NCI-H1105 treated with DMSO at 0.1 percent for 48 hours (cell line): ENCODE measurements at places on chromosomes 3 and 15.

GRCh38 chr3:29236146-29236840 is 44.6 kb upstream of the RBMS3 start:
- no peak for DNase-seq

DNA sequence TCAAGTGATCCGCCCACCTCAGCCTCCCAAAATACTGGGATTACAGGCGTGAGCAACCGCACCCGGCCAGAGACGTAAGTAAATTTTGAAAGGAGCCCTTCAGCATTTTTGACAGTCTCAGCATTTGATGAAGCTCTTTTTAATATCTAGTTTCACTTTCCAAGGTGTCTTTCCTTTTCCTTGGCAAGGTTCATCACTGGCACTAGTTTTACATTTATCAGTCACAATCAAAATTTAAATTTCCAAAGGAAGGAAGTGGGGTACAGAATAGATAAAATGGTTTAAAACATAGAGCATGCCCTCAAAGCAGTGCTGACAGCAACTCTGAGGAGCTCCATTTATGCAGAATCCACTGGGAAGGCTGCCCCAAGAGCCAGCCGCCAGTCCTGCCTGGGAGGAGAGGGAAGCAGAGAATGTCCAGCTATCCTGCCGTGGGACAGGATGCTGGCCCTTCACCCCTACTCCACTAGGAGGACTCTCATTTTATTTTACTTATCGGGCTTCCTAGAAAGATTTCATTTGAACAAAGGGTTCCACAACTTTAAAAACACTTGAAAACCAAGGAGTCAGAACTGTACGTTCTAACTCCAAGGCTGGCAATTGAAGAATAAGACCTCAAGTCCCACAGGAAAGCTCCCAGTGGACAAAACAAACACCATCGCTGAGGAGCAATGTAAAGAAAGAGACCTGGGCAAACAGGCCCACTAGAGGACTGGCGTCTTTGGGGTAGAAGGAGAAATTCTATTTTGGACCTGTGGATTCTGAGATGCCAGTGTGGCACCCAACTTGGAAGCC is 9.9 kb downstream of the SFMBT1 start:
- DNase-seq: no peak

GRCh38 chr3:49840388-49840787 is 16.0 kb downstream of the TRAIP start:
- DNase-seq: no peak

- DNase-seq: no peak
Measured at GRCh38 chr15:34943711-34944110, 25.8 kb downstream of the AQR start.

GRCh38 chr3:168273917-168274316 is 178.2 kb upstream of the GOLIM4 start:
- no peak for DNase-seq

DNA sequence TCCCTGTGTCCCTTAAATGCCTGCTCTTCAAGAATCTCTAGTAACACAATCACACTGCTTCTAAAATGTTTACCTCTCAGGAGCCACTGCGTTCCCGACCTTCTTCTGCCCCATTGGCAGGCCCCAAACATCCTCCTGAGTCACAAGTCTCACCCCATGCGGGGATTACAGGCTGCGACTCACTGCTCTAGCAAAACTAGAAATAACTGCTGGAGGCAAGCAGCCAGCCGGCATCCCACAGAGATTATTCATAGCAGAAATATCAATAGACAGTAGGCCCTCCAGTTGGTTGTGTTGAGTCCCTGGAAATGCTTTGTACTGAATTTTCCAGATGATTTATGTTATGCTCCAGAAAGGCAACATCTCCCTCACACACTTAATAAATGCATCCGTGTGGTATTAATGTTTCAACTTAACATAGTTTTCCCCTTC is 64.8 kb downstream of the RFTN1 start:
- no peak for DNase-seq

DNA sequence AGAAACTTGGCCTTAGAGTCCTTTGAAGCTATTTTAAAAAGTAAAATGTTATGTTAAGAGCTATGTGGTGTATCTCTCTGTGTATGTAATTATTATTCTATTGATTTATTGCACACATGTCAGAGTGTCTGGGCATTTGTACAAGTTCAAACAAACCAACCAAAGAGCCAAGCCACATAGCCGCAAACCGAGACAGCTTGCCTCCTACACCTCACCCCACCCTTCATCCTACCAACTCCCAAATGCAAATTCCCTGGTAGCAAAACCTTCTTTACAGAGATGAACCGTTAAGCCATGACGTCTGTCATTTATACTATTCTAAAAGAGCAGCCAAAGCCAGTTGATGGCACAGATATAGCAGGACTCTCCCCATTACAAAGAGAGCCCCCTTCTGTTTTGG is 332.3 kb downstream of the ERC2 start:
- DNase-seq: no peak

DNA sequence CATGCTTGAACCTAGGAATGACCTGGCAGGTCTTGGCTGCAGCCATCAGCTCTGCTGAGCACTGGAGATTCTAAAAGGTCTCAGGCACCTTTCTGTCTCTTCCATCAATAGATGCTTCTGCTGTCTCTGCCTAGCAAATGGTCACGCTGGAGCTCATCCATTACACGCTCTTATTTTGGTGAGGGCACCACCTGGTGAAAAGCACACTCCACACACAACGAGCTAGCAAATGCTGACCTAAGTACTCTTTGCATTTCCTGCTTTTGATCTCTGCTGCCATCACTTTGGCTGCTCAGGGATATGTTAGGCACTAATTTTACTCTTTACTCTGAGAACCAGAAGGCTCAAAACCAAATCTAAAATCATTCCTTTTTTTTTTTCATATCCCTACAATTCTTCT is 91.3 kb downstream of the RAB11A start:
- no peak for DNase-seq

DNA sequence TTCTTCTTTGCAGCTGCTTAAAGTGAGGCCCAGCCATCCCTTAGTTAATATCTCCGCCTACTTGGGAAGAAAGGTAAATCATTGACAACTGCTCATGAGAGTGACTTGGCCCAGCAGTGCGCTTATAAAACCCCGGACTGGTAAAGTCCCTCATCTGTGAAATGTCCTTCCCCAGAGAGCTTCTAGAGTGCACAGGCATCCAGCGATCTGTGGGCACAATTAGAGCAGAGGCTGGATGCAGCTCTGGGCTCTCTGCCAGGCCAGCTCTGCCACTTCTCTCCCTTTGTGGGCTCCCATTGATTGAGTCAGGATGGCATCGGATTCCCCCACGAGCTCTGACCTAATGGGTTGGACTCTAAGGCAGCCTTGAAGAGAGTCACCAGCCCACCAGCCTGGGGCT is 219.0 kb upstream of the LINGO1 start:
- DNase-seq: peak; percentile 23

GRCh38 chr3:194730365-194730764 is 44.7 kb downstream of the FAM43A start:
- peak; percentile 94 for DNase-seq

- DNase-seq: no peak
Measured at GRCh38 chr15:58518626-58519025, 86.8 kb downstream of the LIPC start.
